ENCODE measurements at places on chromosomes 2 and 18.

GRCh38 chr2:139165601-139166000, 385.4 kb upstream of the NXPH2 start:
- no peak for DNase-seq

DNA sequence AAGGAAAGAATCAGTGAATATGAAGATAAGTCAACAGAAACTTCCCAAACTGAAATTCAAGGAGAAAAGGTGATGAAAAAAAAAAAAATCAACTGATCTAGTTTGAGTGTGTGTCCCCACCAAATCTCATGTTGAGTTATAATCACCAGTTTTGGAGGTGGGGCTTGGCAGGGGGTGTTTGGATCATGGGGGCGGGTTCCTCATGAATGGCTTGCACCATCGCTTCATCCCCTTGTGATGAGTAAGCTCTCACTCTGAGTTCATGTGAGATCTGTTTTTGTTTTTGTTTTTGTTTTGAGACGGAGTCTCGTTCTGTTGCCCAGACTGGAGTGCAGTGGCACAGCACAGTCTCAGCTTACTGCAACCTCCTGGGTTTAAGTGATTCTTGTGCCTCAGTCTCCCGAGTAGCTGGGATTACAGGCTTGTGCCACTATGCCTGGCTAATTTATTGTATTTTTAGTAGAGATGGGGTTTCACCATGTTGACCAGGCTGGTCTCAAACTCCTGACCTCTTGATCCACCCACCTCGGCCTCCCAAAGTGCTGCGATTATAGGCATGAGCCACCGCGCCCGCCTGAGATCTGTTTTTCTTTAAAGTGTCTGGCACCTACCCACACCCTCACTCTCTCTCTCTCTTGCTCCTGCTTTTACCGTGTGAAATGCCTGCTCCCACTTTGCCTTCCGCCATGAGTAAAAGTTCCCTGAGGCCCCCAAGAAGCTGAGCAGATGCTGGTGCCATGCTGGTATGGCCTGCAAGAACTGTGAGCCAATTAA, 4.0 kb upstream of the SLC66A2 start:
- no peak for DNase-seq

- peak; percentile 69 for DNase-seq
Observed at GRCh38 chr2:197229509-197230443, 80.8 kb downstream of the ANKRD44 start.

DNA sequence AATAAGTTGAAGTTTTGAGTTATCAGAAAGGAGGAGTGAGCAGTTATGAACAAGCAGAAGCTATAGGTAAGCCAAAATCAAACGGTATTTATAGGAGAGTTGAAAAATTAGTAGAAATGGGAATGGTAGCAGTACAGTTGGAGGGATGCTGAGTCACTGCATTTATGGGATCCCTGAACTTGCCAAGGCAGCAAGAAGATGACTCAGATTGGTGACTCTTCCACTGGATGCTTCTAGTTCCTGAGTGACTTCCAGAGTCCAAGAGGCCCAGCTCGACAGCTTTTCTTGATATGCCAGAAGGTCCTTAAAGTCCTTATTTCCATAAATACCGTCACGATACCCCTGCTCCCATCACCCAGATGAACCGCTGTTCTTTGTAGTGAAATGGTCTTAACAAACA, 31.1 kb upstream of the ACTR3 start:
- peak; percentile 80 for DNase-seq

Measured in fibroblast of upper back skin (primary cell).